Peyer's patch (tissue), 4 donors: ENCODE measurements at places on chromosomes 1 and 21. TPM values are rescaled to one million over a fixed set of nuclear protein-coding genes. Genes with fewer than 3 reads are reported as not detected.
A peak's percentile ranks its signal among the peaks of the same experiment; 100 is the strongest.

MYBPH gene
- not detected for total RNA-seq

PSMB2 gene
- 39.9 TPM for total RNA-seq

NTMT2 gene
- not detected for total RNA-seq

ZNF436 gene
- 12.5 TPM for total RNA-seq

CFAP45 gene
- not detected for total RNA-seq

MAP1LC3C gene
- 17.6 TPM for total RNA-seq

GRCh38 chr1:109368464-109368863 is 29.3 kb downstream of the SORT1 start:
- DNase-seq = no peak

GRCh38 chr1:7551442-7551841 is 219.7 kb upstream of the VAMP3 start:
- DNase-seq = no peak

- no peak for DNase-seq
Measured at GRCh38 chr1:100353988-100354387, 1.7 kb downstream of the CDC14A start.

- no peak for DNase-seq
Measured at GRCh38 chr1:201761178-201761577, 67.8 kb upstream of the IPO9 start.

GRCh38 chr1:29670752-29671151 is 434.4 kb downstream of the PTPRU start:
- DNase-seq = no peak

- no peak for DNase-seq
Measured at GRCh38 chr1:219099307-219099706, 74.4 kb upstream of the LYPLAL1 start.

DNA sequence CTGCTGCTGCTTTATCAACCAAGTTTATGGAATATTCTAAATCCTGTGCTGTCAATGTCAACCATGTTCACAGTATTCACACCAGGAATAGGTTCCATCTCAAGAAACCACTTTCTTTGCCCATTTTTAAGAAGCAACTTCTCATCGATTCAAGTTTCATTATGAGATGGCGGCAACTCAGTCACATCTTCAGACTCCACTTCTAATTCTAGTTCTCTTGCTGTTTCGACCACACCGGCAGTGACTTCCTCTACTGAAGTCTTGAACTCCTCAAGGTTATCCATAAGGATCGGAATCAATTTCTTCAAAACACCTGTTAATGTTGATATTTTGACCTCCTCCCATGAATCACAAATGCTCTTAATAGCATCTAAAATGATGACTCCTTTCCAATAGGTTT is 39.7 kb upstream of the IFNLR1 start:
- DNase-seq = no peak

GRCh38 chr1:196271212-196271947 is 336.9 kb downstream of the KCNT2 start:
- no peak for DNase-seq

DNA sequence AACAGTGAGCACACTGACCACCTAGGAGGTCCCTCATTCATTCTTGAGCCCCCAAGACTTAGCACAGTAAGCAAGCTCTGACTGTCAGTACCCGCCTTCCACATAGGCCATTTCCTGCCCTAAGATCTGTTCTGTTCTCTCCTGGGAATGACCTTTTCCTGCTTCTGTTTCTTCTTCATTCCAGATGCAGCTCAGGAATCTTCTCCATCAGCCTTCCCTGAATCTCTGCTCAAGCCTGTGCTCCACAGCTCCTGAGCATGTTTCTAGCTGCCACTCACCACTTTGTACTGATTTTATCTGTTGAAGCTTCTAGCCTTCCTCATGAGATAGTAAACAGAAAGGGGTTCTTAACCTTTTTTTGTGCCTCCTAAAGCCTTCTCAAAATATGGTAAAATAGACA is 56.6 kb downstream of the ZNF281 start:
- DNase-seq = no peak

DNA sequence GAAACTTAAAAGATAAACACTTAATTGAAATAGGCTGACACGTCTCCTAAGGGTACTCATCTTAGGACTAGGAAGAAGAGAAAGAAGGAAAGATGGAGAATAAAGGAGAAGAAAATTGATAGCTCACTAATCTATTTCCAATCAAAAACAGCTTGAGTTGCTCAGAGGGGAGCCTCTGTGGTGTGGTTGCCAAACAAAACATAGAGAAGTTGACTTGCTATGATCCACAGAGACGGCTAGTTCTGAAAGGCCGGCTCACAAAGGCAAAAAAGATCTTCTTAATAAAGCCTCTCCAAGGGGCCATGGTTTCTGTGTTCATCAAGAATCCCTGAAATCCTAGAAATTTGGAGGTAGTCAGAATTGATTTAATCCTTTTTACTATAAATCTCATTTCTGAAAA is 644.1 kb downstream of the LMO4 start:
- DNase-seq = no peak

DNA sequence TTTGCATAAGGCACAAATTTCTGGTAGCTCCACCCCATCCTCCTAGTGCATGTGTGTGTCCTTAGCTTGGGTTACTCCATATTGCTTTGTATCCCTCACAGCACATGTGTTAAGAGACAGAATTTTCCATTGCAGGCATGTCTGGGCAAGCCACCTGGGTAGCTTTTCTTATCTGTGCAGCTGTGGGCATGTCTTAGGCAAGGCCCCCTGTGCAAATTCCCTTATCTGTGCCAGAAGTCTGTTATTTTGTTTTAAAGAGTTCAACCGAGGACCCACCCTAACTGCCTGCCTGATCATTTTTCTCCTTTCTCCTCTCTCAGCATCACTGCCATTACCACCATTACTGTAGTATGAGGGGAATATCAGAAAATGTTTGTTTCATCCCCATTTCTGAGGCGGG is 131.9 kb downstream of the CYYR1 start:
- DNase-seq = no peak

DNA sequence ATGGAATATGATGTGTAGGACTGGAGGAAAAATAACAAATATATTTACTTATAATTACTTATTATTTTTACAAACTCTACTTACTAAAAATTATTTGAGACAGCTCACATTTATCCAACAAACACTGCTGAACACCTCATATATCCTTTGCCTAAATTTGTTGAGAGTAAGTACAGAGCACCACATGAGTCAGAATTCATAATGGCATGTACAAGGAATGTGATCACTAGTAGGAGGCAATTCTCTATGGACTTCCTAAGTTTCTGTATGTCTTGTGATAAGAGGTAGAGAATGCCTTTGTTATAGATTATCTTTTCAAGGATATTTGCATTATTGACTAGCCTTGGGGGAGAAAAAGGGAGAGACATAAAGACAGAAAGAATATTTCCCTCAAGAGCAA is 8.2 kb upstream of the ST6GALNAC3 start:
- DNase-seq = no peak

GRCh38 chr1:16174261-16174868 is 18.5 kb upstream of the EPHA2 start:
- no peak for DNase-seq

DNA sequence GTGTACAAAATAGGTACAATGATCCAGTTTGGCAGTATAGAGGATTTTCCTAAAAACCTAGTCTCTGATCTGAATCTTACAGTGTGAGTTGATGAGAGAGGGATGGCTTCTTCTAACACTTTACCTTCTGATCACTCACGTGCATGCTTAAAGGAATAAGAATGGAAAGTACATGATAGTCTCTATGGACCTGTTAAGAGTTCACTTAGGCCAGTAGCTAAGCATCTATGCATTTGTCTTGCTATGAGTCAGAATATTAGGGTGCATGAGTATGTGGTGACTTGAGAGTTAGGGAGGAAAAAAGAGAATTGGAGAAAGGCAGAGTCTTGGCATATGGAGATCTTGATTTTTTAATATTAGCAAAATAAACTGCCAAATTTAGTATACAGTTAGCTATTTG is 206.3 kb downstream of the COL11A1 start:
- DNase-seq = no peak

GRCh38 chr1:201717286-201717685 is 111.7 kb upstream of the IPO9 start:
- no peak for DNase-seq

DNA sequence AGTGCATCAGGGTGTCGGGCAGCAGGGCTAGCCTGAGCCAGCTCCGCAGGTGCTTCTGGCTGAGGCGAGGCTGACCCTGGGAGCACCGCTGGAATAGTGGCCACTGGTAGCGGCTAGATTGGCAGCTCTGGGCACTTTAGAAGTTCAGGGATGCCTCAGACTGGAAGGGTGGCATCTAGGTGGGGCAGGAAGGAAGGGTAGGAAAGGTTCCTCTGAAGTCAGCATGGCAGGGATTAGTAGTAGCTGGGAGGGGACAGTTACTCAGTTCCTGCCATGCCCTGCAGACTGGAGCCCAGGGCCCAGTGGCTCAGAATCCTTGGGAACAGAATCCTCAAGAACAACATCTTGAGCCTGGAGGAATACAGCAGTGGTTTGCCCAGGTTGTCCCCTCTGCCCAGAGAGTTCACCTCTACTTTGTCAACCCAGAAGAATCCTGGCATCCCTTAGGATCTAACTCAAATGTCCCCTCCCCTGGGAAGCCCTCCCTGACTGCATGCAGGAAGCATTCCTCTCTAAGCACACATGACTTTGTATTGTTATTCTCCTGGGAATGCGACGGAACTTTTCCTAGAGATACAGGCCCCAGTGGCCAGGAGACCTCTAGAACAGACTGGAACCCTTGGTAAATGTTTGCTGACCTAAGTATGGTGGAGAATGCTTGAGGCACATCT is 39.5 kb upstream of the BCAR3 start:
- DNase-seq = no peak

DNA sequence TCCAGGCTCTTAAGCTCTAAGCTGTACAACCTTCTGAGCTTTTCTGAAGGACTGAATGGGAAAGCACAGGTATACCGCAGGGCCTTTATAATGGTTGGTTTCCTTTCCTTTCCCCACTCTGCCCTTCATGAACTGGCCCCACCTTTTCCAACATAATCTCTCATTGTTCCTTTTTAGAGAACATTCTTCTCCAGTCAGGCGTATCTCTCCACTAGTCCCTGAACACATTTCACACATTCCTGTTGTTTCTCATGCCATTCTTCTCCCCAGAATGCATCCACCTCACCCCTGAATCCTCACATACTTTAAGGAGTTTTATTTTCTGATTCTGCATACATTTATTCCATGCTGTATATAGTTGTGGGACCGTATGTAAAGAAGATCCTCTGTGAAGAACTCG is 41.3 kb downstream of the PGM1 start:
- DNase-seq = no peak

- no peak for DNase-seq
Measured at GRCh38 chr21:45088116-45088515, 13.7 kb downstream of the ADARB1 start.

DNA sequence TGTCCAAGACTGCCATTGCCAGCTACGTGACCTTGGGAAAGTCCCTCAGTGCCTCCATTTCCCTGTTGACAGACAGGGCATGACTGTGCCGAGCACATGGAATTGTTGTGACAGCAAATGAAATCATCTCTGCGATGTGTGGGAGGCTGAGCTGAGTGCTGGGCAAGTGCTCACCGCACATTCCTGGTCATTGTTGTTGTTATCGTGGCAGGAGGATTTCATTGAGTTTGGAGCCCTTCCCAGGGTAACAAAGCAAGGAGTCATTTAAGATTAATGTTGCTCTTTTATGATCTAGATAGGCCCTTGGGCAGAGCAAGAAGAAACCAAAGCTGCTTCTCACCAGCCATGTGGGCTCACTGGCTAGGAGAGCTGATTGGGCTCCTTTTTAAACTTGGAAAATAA is 39.6 kb upstream of the ITPKB start:
- DNase-seq = peak; percentile 66

DNA sequence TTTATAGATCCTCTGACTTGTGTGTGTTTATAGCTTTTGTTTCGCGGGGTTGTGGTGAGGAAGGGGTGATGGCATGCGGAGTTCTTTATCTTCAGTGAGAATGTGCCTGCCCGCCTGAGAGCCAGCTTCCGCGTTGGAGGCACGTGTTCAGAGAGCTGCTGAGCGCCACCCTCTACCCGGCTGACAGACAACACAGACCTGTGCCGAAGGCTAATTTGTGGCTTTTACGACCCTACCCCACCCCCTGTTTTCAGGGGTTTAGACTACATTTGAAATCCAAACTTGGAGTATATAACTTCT is 14.4 kb upstream of the CD101 start:
- peak; percentile 80 for DNase-seq

GRCh38 chr21:35417762-35418161 is 368.7 kb upstream of the RUNX1 start:
- DNase-seq = no peak

- DNase-seq = no peak
Measured at GRCh38 chr21:27812279-27812678, 845.4 kb upstream of the ADAMTS5 start.

DNA sequence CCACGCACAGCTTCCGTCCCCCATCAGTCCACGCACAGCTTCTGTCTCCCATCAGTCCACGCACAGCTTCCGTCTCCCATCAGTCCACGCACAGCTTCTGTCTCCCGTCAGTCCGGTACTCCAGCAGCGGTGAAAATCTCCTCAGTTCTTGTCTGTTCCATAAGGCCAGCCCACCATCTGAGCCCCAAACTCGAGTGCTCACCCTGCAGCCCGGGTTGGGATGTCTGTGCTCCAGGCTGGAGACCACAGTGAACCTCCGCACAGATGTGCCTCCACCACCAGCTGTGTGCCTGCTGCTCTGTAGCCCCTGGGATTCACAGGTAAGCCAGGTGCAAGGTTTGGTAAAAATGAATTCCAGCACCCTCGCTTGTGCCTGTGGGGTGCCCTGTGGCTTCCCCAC is 258.6 kb downstream of the NPHP4 start:
- no peak for DNase-seq

GRCh38 chr21:14452031-14452726 is 69.2 kb upstream of the HSPA13 start:
- peak; percentile 32 for DNase-seq

DNA sequence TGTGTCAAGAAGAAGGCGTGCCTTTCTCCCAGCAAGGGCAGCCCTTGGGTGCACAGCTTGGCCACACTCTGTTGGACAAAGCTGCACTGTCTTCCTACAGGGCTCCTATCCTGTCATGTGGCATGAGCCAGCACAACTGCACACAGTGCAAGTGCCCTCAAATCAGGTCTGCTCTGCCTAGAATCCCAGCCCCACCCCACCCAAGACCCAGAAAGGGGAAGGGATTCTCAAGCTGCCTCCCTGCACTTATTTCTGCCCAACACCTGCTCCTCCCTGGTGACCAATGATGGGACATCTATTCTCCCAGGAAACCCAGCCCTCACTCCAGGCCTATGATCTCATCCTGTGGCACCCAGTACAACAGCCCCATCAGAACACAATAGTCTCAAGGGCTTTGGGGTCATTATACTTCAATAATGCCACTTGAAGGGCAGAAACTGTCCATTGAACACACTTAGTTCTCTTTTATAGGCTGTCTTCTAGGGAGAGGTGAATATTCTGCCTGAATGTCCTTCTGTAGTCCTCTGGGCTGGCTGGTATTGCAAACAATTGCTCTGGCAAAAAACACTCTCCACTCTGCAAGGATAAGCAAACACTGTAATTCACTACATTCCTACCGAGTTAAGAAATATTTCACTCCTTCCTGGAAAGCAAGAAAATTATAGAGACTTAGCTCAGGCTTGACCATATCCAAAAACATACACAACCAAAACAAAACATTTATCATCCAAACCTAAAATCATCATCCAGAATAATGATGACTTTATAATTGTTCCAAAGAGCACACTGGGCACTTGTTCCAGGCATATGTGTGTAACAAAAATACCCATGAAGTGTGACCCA is 43.1 kb upstream of the IGSF3 start:
- no peak for DNase-seq
